Ovary (tissue), 10 donors: ENCODE measurements at places on chromosomes 1 and 21. TPM values are rescaled to one million over a fixed set of nuclear protein-coding genes. Genes with fewer than 3 reads are reported as not detected.

DNA sequence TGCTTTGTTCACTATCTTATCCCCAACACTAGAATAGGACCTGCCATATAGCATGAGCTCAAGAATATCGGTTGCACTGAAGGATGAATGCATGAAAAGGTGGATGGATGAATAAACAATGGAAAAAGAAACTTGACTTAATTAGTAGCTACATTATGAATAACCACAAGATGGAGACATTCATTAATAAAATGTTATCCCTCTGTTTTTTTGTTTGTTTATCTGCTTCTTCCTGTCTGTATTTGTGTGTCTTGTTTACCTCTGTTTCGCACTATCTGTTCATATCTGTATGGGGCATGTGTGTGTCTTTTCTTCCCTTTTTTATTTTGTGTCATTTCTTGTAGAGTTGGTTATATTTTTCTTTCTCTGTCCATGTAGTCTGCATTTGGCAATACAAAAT is 1.1 kb upstream of the OR14I1 start:
- H3K4me1 ChIP-seq, result no peaks in the 10 kb centered on the region
- no peak for DNase-seq
- no peaks in the 10 kb centered on the region for H3K27me3 ChIP-seq
- no peak overlapping the region for H3K27ac ChIP-seq
- H3K4me3 ChIP-seq, result no peak overlapping the region
- no peaks in the 10 kb centered on the region for H3K36me3 ChIP-seq

GRCh38 chr1:30974536-30974935 is 66.0 kb upstream of the SDC3 start:
- H3K27ac ChIP-seq, result no peak overlapping the region
- no peak overlapping the region for H3K4me3 ChIP-seq
- H3K4me1 ChIP-seq, result peaks cover 6% of the 10 kb centered on the region
- DNase-seq, result no peak
- no peaks in the 10 kb centered on the region for H3K36me3 ChIP-seq

OR6N1 gene
- total RNA-seq, result not detected

DNA sequence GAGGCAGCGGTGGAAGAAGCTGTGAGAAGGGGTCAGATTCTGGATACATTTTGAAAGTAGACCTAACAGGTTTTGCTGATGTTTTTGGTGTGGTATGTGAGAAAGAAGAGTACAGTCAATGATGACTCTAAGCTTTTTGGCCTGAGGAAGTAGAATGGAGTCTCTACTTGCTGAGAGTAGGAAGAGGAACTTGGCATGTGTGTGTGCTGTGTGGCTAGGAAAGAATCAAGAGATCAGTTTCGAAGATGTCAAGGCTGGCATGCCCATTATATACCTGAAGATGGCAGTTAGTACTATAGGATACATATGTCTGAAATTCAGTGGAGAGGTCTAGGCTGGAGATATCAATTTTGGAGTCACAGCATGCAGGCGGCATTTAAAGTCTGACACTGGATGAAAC is 64.4 kb downstream of the MAB21L3 start:
- no peaks in the 10 kb centered on the region for H3K36me3 ChIP-seq
- no peaks in the 10 kb centered on the region for H3K4me1 ChIP-seq
- H3K27me3 ChIP-seq, result no peaks in the 10 kb centered on the region
- no peak overlapping the region for H3K27ac ChIP-seq
- H3K4me3 ChIP-seq, result no peak overlapping the region
- DNase-seq, result no peak

GRCh38 chr1:46153732-46154131 is 21.2 kb upstream of the TSPAN1 start:
- H3K27ac ChIP-seq, result no peak overlapping the region
- H3K27me3 ChIP-seq, result no peaks in the 10 kb centered on the region
- H3K4me1 ChIP-seq, result no peaks in the 10 kb centered on the region
- no peak for DNase-seq

DNA sequence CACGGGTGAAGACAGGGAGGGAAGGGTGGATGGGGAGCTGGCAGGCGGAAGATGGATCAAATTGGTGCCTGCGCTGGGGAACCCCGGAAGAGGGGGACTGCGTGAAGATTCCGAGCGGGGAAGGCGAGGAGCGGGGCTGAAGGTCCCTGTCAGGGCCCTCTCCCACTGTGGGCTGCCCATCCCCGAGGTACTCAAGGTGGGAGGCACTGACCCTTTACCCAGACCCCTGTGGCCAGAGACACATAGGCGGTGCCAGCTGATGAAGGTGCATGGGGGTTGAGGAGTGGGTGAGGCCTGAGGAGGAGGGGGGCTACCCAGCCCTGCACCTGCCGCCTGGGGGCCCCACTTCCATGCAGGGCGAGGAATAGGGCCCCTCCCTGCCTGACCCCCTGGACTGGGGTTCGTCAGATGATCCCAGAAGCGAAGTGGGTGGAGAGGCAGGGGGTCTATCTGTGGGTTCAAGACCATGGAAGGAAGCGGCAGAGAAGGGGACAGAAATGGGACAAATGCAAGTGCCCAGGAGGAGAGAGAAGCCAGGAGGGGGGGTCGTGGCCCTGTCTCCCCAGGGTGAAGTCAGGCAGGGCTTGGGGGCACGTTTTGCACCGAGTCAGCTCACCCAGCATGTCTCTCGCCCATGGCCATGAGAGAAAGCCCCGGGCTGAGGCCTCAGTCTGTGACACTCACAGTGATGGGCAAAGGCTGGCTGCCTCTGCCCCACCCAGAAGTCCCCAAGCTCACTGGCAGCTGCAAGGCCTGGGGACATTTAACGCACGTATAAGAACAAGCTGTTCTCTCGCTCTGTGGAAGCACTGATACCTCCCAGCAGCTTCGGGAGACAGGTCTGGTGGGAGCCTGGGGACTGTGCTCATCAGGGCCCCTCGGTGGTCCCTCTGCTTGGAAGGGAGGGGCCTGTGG is 7.0 kb upstream of the MMEL1 start:
- H3K4me1 ChIP-seq, result peaks cover 6% of the 10 kb centered on the region
- no peak overlapping the region for H3K4me3 ChIP-seq
- no peak for DNase-seq
- no peak overlapping the region for H3K27ac ChIP-seq
- no peaks in the 10 kb centered on the region for H3K27me3 ChIP-seq
- no peaks in the 10 kb centered on the region for H3K36me3 ChIP-seq

DNA sequence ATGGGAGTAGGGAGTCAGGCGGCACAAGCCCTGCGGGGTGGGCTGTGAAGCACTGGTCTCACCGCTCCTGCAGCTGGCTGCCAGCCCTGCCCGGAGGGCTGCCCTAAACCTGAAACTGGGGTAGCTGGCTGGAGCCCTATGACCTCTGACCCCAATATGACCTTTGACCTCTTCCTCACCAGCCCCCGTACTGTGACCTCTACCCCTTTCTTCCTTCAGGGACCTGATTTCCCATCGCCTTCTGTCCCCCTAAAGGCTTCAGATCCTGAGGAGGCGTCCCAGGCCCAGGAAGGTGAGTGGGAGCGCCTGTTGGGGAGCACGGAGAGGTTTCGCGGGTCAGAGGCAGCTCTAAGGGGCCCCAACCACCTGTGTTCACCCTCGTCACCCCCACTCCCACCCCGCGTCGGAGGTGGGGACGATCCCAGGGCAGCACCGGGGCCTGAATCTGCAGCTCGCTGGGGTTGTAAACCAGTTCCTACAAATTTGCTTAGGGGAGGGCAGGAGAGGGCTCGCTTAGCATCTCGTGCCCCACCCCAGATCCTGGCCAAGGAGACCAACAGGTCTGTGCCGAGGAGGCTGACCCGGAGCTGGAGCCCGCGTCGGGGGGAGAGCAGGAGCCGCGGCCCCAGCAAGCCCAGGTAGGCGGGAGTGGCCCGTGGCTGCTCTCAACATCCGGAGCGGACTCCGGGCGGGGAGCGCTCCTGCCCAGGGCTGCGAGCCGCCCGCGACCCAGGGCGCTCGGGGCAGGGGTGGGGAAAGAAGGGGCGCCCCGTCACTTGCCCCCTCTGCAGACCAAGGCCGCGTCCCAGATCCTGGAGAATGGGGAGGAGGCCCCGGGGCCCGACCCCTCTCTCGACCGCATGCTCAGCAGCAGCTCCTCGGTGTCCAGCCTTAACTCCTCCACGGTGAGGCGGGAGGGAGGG is 7.3 kb downstream of the SYTL1 start:
- DNase-seq, result no peak
- H3K27me3 ChIP-seq, result no peaks in the 10 kb centered on the region
